ENCODE measurements at places on chromosomes 1 and 21.

GRCh38 chr1:112686417-112686816, 12.0 kb downstream of the MOV10 start:
- DNase-seq: no peak

GRCh38 chr1:117964290-117965038, 34.9 kb downstream of the WDR3 start:
- no peak for DNase-seq

- no peak for DNase-seq
Measured at GRCh38 chr1:81706650-81707435, 93.9 kb upstream of the ADGRL2 start.

DNA sequence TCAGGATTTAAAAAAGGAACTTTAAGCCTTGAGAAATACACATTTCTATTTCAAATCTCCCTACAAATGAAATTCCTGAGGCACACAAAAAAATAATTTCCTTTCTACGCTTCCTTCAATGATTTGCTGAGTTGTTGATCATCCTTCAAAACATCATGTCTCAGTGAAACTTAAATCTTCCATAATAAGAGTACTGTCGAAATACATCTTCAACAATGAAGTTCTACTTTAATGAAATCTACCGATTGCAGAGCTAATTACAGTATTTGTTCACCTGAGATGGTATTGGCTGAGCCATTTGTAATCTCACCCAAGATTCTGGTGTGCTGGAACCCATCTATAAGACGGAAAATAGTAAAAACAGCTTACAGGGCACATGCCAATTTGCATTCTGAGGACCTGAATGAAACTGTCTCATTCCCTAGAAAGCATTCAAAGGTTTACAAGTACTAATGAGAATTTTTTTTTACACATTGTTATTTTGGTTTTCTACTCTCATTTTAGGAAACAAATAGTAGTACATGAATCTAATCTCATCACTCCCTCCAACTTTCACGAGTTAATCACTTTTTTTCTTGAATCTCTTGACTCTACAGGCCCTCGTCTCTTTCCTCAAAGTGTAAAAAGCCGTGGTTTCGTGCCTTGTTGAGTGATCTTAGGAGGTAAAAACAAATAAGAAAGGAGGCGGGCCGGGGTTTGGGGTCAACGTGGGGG, 1.1 kb downstream of the CHML start:
- DNase-seq: peak; percentile 38

Data from hematopoietic multipotent progenitor cell treated with erythropoietin and hydrocortisone succinate and interleukin-3 and kit ligand, for 4 days (in vitro differentiated cells).